ENCODE measurements at places on chromosomes 13 and 19.
A peak's percentile ranks its signal among the peaks of the same experiment; 100 is the strongest.

DNA sequence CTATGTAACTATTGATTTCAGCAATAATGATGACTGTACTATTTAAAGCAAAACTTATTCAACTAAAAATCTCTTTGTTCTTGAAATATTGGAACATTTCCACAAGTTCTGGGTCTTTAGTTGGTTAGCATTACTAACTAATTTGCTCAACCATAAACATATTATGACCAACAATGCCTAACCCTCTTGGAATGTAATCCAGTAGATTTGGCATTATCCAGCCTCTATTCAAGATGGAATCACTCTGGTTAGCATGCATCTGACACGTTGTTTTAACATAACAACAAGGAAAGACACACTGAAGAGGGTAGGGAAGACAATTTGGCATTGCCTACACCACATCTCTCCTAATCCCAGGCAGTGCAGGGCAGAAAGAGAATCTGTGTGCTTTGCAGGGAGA, 941.3 kb upstream of the PCDH20 start:
- no peak for DNase-seq

- no peak for DNase-seq
Measured at GRCh38 chr13:73879346-73880015, 254.7 kb downstream of the KLF12 start.

DNA sequence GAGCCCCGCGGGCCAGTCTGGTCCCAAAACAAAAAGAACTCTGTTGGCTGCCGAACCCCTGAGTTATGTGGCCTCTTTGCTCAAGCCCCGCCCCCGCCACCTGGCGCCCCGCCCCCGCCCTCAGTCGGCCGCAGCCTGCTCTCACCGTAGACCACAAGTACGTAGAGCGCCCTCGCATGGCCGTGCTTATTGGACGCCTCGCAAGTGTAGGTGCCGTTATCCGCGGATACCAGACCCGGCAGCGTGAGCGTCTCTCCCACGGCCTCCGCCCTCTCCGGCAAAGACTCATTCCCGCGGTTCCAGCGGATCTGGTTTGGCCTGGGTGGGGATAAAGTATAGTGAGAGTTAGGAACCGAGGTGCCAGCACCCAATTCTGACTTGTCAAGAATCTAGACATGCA, 5.5 kb upstream of the ZNF428 start:
- DNase-seq, result peak; percentile 83

DNA sequence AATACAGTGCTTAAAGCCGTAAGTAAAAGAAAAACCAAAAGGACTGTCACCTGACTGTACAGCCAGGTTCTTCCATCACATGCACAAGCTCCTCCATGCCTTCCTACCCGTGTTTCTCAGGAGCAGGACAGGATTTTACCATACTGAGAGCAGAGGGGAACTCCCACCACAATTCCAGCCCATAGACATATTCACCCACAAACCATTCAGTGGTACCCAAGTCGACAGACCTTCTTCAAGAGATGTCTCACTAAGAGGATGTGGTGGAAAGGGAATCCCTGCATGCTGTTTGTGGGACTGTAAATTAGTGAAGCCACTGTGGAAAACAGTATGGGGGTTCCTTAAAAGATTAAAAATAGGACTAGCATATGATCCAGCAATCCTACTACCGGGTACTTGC, 66.9 kb upstream of the DOCK9 start:
- DNase-seq, result no peak

DNA sequence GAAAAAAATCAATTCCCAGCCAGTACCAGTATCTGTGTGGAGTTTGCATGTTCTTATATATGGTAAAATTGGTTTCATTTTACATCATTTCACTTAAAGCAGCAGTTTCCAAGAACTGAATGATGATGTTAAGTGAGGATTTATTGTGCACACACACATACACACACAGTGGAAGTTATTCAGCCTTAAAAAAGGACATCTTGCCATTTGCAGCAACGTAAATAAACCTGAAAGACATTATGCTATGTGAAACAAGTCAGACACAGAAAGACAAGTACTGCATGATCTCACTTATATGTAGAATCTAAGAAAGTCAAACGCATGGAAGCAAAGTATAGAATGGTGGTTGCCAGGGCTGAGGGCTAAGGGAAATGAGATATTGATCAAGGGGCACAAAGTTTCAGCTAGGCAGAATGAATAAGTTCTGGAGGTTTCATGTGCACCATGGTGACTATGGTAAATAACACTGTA, 5.3 kb downstream of the SIGLECL1 start:
- no peak for DNase-seq

GRCh38 chr13:76799696-76800095, 86.5 kb downstream of the KCTD12 start:
- no peak for DNase-seq

DNA sequence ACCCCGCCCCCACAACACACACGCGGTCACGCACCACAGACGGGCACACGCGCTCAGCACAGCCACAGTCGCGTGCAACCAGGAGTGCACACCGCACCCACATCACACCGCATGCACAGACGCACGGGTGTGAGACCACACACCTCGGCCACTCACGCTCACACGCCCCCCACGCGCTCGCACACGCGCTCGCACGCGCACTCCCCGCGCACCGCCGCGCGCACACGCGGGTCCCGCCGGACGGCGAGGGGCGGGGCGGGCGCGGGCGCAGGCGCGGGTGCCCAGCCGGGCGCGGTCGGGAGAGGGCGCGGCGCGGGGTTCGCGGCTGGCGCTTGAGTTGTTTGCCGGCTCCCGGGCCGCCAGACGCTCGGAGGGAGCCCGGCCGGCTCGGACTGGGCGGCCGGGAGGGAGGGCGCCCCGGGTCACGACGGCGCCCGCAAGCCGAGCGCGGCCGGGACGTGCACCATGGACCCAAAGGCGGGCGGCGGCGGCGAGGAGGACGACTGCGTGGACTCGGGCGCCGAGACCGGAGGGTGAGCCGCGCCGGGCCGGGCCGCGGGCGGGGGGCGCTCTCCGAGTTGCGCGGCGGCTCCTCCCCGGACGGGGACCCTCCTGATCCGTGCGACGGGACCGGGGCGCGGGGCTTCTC, at the start of gene FAM124A:
TSS of gene FAM124A (plus strand) at position 362 of the 649 bp plus-strand sequence. CDS start at position 466, 104 bp downstream.
- DNase-seq, result peak; percentile 58

GRCh38 chr19:36101550-36102327, 9.2 kb upstream of the OVOL3 start:
- DNase-seq, result no peak

- DNase-seq, result no peak
Measured at GRCh38 chr13:57918913-57919312, 287.4 kb downstream of the PCDH17 start.

GRCh38 chr19:31316201-31316951, 32.9 kb downstream of the TSHZ3 start:
- DNase-seq, result no peak

DNA sequence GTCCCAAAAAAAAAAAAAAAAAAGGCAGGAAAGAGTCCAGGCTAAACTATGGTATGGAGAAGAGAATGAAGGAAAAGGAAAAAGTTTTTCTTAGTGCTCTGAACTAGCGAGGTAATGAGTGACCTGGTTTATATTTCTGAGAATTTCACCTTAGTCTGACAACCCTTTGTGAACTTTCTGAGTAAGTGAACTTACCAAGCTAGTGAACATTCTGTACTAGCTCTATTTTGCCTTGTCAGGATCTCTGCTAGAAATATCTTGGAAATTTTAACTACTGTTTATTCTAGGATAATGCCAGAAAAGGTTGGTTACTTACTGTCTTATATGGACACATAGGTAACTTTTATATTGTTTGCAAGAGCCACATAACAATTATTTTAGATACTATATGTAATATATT, 4.4 kb downstream of the TRIM13 start:
- DNase-seq, result no peak

GRCh38 chr19:16519230-16519687, 23.0 kb downstream of the CHERP start:
- DNase-seq, result no peak

- DNase-seq, result no peak
Measured at GRCh38 chr19:46118136-46118535, 6.4 kb downstream of the IGFL3 start.

DNA sequence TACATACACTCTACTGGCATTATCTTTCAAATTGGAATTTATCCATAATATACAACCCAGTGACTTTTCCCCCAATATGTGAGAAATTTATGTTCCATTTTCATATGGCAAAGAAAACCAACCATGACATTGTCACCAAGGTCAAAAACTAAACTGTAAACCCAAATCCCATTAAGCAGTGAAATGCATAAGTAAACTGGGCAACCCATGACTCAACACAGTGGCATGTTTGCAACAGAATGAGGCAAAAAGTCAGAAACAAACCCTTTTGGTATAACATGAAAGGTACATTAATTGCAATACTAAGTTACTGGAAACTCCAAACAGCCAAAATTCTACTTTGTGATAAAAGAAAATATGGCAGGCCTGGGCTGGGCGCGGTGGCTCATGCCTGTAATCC, 4.9 kb downstream of the ZNF878 start:
- no peak for DNase-seq

DNA sequence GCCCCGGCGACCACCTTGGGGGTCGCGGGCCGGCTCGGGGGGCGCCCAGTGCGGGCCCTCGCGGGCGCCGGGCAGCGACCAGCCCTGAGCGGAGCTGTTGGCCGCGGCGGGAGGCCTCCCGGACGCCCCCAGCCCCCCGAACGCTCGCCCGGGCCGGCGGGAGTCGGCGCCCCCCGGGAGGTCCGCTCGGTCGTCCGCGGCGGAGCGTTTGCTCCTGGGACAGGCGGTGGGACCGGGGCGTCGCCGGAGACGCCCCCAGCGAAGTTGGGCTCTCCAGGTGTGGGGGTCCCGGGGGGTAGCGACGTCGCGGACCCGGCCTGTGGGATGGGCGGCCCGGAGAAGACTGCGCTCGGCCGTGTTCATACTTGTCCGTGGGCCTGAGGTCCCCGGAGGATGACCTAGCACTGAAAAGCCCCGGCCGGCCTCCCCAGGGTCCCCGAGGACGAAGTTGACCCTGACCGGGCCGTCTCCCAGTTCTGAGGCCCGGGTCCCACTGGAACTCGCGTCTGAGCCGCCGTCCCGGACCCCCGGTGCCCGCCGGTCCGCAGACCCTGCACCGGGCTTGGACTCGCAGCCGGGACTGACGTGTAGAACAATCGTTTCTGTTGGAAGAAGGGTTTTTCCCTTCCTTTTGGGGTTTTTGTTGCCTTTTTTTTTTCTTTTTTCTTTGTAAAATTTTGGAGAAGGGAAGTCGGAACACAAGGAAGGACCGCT, 729 bp downstream of the STK11 start:
- peak; percentile 60 for DNase-seq

DNA sequence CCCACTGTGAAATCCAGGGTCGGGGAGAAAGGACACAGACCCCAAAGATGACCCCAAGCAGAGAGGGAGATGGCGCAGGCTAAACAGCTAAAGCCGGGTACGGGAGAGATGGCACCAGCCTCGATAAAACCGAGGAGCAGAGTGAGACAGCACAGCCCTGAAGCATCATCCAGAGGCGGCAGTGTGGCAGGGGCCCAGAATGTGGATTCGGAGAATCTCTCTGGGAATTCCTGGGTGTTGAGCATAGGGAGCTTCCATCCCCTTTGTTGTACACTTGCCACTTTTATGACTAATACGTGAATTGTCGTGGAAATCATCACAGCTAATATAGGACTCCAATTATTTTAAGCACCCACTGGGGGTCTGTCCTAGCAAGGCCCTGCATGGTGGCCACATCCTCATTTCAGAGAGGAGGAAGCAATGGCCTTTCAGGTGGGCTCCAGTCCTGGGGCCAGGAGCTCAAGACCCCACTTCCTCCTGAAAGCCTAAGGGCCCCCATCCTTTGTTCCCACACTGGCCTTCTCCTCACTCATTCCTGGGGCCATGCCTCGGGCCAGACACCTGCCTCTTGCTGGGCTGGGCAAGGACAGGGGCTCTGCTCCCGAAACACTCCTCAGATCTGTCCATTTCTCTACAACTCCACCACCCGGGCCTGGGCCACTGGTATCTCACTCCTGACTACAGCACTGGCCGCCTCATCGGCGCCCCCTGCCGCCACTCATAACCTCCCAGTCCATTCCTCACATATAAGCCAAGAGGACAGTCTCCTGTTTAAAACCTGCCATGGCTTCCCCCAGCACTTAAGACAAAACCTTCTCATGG, 29.3 kb upstream of the ATP1A3 start:
- peak; percentile 53 for DNase-seq

DNA sequence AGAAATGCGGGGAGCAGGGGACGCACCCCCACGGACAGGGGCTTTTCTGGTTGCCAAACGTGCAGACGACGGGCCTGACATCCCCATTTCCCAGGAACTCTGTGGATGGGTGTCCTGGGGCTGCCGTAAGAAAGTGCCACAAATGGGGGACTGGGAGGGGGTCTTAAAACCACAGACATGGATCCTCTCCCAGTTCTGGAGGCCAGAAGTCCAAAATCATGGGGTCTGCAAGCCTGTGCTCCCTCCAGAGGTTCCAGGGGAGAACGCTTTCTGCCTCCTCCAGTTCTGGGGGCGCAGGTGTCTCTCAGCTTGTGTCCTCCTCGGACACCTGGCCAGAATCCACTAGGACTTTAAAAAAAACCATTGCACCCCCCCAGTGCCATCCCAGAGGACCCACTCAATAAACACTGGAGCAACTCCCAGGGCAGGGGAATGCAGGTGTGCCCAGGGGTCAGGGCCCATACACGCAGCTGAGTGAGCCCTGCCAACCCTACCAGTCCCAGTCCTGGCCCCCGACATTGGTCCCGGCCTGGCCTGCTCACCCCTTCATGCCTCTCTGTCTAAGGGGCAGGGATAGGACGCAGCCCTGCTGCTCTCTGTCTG, 103.9 kb downstream of the GADD45B start:
- no peak for DNase-seq

DNA sequence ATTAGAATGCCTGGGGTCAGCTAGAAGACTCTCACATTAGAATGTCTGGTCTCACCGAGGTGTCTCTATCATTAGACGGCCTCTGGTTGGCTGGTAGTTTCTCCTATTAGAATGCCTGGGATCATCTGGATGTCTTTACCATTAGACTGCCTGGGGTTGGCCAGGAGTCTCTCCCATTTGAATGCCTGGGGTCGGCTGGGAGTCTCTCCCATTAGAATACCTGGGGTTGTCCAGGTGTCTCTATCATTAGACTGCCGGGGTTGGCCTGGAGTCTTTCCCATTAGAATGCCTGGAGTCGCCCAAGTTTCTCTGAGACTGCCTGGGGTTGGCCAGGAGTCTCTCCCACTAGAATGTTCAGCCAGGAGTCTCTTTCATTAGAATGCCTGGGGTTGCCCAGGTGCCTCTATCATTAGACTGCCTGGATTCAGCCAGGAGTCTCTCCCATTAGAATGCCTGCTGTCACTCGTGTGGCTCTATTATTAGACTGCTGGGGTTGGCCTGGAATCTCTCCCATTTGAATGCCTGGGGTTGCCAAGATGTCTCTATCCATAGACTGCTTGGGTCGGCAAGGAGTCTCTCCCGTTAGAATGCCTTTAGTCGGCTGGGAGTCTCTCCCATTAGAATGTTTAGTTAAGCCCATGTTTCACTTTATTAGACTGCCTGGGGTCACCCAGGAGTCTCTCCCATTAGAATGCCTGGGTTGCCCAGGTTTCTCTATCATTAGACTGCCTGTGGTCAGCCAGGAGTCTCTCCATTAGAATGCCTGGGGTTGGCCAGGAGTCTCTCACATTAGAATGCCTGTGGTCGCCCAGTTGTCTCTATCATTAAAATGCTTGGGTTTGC, 1467.8 kb downstream of the UQCRFS1 start:
- DNase-seq, result no peak

GRCh38 chr13:26695891-26696311, 64.7 kb downstream of the GPR12 start:
- no peak for DNase-seq

- DNase-seq, result no peak
Measured at GRCh38 chr13:23554000-23554399, 16.2 kb upstream of the TNFRSF19 start.
